Activated naive CD4-positive, alpha-beta T cell treated with anti-CD3 and anti-CD28 coated beads for 36 hours (primary cell): ENCODE measurements at places on chromosomes 2 and 18. TPM values are rescaled to one million over a fixed set of nuclear protein-coding genes. Genes with fewer than 3 reads are reported as not detected.
A peak's percentile ranks its signal among the peaks of the same experiment; 100 is the strongest.

Gene TCF23
- total RNA-seq = not detected

- H3K36me3 ChIP-seq = no peaks in the 10 kb centered on the region
- H3K27ac ChIP-seq = no peak overlapping the region
- H3K4me3 ChIP-seq = no peak overlapping the region
- DNase-seq = no peak
Observed at GRCh38 chr2:172783165-172783898, 47.7 kb downstream of the RAPGEF4 start.

GRCh38 chr2:239884051-239884405 lies 141.1 kb downstream of the NDUFA10 start:
- no peak for DNase-seq
- no peak overlapping the region for H3K4me3 ChIP-seq
- H3K4me1 ChIP-seq = peaks cover 3% of the 10 kb centered on the region
- H3K27me3 ChIP-seq = peaks cover 7% of the 10 kb centered on the region

DNA sequence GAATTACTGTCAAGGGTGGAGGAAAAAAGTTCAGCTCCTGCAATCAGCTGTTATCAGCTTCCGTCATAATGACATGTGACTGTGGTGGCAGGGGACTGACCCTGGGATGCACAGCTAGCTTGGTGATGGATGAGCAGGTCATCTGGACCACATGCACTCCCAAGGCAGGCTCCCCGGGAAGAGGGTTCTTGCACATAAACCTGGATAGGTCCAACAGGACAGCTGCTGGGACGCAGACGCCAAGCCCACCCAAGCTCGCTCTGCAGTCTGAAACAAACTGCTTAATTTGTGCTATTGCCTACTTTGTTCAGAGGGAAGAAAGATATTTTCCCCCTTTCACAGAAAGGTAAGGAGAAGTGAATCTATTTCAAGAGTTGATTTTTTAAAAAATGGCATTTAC lies 30.2 kb downstream of the FAM178B start:
- no peaks in the 10 kb centered on the region for H3K36me3 ChIP-seq
- no peaks in the 10 kb centered on the region for H3K27me3 ChIP-seq
- no peak overlapping the region for H3K4me3 ChIP-seq
- peaks cover 27% of the 10 kb centered on the region for H3K4me1 ChIP-seq

- H3K4me3 ChIP-seq = no peak overlapping the region
- H3K4me1 ChIP-seq = no peaks in the 10 kb centered on the region
- DNase-seq = no peak
- no peak overlapping the region for H3K27ac ChIP-seq
- no peaks in the 10 kb centered on the region for H3K27me3 ChIP-seq
- H3K36me3 ChIP-seq = no peaks in the 10 kb centered on the region
Observed at GRCh38 chr18:32802591-32803451, 30.0 kb upstream of the KLHL14 start.

Gene REG3A
- not detected for total RNA-seq

Gene GPBAR1
- not detected for total RNA-seq

DNA sequence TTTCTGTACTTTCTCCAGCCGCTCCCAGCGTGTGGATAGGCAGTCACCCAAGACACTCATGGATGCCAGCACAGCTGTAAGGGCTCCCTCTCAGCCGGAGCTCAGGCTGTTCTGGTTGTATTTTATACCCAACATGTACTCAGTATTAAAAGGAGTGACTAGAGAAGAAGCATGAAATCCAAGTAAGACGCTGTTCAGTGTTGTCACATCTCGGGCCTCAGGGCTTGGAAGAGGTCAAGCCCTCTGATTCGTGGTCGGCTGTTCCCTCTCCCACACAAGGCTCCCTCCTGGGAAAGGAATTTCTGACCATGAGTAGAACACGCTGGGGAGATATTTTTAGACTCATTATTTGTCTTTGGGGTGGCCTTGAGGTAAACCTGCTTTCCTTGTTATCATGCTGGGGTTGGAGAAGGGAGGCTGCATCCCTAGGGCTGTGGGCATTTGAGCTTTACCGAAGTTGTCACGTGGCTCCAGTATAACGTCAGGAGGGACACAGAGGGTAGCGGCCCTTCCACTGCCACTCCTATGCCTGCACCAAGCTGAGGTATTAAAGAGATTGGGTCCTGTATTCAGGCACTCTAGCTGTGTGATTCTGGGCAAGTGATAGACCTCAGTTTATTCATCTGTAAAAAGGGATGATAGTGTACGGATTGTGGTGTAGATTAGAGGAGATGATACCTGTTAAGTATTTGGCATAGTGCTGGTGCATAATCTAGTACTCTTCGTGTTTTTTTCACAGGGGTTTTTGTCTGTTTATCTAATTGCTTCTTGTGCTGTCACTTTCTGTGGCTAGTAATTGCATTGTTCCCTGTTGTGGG lies 34.1 kb downstream of the HK2 start:
- no peaks in the 10 kb centered on the region for H3K27me3 ChIP-seq
- H3K27ac ChIP-seq = no peak overlapping the region
- peaks cover 14% of the 10 kb centered on the region for H3K4me1 ChIP-seq
- peaks cover 36% of the 10 kb centered on the region for H3K36me3 ChIP-seq
- H3K4me3 ChIP-seq = no peak overlapping the region

DNA sequence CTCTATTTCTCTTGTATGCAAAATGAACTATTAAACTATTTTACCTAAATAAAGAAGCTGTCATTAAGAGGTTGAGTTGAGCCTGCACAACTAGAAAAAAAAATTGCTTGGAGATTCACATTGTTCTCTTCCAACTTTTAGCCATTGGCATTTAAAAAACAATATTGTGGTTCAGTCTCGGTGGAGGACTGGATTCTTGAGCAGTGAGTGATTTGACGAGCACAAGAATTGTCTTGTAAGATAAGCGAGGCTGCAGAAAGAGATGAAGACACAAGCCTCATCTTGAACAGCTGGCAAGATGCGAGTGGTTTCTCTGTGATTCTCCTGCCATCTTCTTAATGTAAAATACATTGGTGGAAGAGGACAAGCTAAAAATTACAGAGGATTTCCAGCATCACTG lies 67.0 kb downstream of the GALR1 start:
- no peak for DNase-seq
- no peak overlapping the region for H3K4me3 ChIP-seq
- no peaks in the 10 kb centered on the region for H3K4me1 ChIP-seq

DNA sequence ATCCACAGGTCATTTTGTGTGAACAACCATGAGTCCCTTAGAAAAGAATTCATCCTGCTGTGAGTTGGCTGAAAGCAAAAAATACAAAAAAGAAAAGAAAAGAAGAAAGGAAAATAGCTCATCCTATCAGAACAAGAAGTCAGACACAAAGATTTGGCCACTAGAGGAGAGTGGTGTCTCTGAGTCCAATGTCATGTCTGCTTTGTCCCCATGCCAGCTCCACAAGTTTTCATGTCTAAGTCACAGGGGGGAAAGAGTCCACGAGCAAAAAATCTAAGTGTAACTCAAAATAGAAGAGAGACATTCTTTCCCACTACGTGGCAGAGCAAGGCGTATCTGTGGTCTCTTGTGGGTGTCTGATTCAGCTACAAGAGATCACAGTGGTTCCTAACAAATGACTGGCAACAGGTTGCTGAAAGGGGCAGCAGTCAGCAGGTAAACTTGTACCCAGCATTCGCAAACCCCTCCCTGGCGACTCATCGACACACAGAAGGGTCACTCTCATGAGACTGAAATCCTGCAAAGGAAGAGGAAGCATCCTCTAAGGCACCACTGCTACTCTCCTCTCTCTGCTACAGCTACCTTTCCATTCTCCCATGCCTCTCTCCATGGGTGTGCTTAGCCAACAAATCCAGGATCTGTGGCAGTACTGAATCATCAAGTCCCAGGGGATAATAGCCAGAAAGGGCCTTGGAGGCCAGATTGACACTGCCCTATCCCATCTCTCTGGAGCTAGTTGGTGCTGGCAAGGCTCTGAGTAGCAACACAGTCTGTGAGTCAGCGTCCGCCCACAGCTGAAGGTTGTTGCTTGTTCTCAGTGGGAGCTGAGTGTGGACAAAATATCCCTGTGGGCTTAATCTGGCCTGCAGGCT lies 123.0 kb upstream of the SLC39A10 start:
- peak overlapping the region; percentile 98 for H3K27ac ChIP-seq
- peaks cover 79% of the 10 kb centered on the region for H3K4me1 ChIP-seq
- peaks cover 18% of the 10 kb centered on the region for H3K36me3 ChIP-seq
- H3K4me3 ChIP-seq = peak overlapping the region; percentile 75
- peak; percentile 85 for DNase-seq
- H3K27me3 ChIP-seq = no peaks in the 10 kb centered on the region

- H3K27me3 ChIP-seq = peaks cover 5% of the 10 kb centered on the region
- H3K4me3 ChIP-seq = no peak overlapping the region
- H3K4me1 ChIP-seq = peaks cover 36% of the 10 kb centered on the region
- DNase-seq = no peak
- no peak overlapping the region for H3K27ac ChIP-seq
- H3K36me3 ChIP-seq = no peaks in the 10 kb centered on the region
Observed at GRCh38 chr2:11867926-11868325, 121.5 kb downstream of the LPIN1 start.

DNA sequence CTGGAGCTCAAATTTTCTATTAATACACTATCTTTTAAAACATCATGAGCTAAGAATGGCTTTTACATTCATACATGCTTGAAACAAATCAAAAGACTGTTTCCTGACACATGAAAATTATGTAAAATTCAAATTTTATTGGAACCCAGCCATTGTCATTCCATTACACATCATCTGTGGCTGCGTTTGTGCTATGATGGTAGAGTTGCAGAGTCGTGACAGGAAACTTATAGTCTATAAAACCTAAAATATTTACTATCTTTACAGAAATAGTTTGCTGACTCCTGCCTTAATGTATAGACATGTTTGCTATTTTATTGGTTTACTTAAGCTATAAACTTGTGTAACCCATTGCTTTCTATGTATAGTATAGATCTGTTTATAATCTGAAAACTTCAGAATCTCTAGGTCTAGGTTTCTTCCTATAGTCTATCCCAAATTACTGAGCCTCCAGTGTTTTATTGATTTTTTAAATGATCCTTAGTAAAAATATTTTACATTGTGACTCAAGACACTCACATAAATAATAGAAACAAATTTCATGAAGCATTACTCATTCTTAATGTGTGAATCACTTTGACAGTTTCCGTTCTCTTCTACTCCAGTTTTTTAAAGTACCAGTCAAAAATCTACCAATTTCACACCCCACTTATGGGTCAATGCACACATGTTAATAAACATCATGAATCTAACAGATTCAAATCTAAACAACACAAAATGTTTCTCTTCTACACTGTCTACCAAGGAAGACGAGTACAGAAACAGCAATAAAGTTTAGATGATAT lies 26.4 kb upstream of the MRPL19 start:
- no peak overlapping the region for H3K4me3 ChIP-seq
- H3K4me1 ChIP-seq = peaks cover 2% of the 10 kb centered on the region
- no peak for DNase-seq
- peaks cover 12% of the 10 kb centered on the region for H3K27me3 ChIP-seq
- no peaks in the 10 kb centered on the region for H3K36me3 ChIP-seq

DNA sequence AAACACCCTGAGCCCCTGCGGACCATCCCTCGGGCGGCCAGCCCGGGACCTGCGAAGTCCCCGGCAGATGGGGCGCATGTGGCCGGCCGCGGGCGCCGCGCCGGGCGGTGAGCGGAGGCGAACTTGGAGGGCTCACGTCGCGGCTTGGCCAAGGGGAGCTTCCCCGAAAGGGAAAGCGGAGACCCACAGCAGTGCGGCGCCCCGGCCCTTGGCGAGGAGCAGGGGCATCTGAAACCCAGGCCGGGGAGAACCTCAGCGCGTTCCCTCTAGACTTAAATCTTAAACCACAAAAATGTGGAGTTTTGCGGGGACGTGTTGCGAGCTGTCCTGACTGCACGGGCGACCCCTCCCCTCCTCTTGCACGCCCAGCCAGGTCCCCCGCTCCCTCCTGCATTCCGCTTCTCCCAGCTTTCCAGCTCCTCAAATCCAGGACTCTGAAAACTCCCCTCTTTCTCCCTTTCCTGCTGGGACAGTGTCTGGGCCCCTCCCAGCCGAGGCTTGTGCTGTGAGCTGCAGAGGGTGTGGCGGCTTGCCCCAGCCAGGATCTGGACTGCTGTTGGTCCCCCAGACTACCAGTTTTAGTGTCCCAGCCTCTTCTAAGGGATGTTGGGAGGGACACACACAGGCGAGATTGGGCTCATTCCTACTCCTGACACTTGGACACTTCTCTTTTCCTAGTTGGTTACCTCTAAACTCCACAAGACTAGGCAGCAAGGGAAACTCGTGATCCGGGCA lies 1.3 kb downstream of the FMNL2 start:
- H3K36me3 ChIP-seq = no peaks in the 10 kb centered on the region
- no peak overlapping the region for H3K27ac ChIP-seq
- peak overlapping the region; percentile 73 for H3K4me3 ChIP-seq

DNA sequence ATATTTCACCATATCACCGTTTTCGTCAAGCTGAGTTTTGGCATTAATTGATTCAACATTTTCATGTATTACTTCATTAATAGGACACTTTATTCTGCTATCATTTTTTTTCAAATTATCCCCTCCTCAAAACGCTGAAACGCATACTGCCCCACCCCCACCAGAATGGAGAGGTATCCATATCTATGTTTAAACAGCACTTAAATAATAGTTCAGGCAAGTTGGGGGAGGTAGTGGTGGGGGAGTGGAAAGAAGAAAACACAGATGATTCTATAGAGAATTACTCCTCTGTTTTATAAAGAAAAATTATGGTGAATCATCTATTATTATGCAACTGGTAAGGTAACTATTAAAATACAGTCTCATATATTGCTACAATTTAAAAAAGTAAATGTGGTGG lies 314.4 kb upstream of the ZEB2 start:
- no peak for DNase-seq
- H3K27me3 ChIP-seq = peaks cover 2% of the 10 kb centered on the region
- no peaks in the 10 kb centered on the region for H3K4me1 ChIP-seq
- no peaks in the 10 kb centered on the region for H3K36me3 ChIP-seq
- no peak overlapping the region for H3K4me3 ChIP-seq

DNA sequence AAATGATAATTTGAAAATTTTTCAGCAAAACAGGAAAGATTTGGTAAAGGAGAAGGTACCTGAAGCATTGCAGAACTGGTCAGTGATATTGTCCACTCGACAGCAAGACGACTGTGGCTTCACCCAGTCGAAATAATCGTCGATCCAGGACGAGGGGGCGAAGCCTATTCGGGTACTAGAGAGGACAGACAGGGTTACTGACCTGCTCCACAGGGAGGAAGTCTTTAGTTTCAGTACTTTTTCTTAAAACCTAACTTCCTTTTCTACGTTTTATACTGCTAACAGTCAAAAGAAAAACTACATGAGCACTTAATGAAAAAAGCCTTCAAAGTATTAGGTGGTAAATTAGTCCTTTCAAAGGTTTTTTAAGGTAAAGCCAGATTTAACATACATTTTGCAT lies 36.0 kb downstream of the RMC1 start:
- no peak for DNase-seq
- peaks cover 35% of the 10 kb centered on the region for H3K4me1 ChIP-seq
- H3K36me3 ChIP-seq = peaks cover 55% of the 10 kb centered on the region
- H3K4me3 ChIP-seq = no peak overlapping the region

DNA sequence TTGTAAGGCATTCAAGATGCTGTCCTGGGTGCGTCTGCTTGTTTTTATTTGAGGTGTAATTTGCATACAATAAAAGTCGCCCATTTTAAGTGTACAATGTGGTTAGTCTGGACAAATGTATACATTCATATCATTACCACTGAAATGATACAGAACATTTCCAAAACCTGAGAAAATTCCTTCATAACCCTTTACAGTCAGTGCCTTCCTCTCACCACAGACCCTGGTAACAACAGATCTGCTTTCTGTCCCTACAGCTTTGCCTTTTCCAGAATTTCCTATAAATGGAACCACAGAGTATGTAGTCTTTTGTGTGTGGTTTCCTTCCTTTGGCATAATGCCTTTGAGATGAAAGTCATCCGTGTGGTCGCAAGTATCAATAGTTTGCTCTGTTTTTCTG lies 45.8 kb upstream of the NFU1 start:
- DNase-seq = no peak
- H3K27me3 ChIP-seq = no peaks in the 10 kb centered on the region
- H3K4me3 ChIP-seq = no peak overlapping the region
- no peak overlapping the region for H3K27ac ChIP-seq
- peaks cover 20% of the 10 kb centered on the region for H3K36me3 ChIP-seq
